Astrocyte (in vitro differentiated cells and primary cell): ENCODE measurements at places on chromosomes 4 and X. TPM values are rescaled to one million over a fixed set of nuclear protein-coding genes. Genes with fewer than 3 reads are reported as not detected.

GC gene
- not detected in 2 replicates for total RNA-seq

GABRG1 gene
- total RNA-seq, result not detected in 2 replicates

ADH7 gene
- not detected in 2 replicates for total RNA-seq

DBET gene
- not detected in 2 replicates for total RNA-seq

PABPC1L2A gene
- total RNA-seq, result 0.11 and 0.38 TPM in 2 replicates

HAND2 gene
- not detected in 2 replicates for total RNA-seq

ASIC5 gene
- total RNA-seq, result not detected in 2 replicates

ARR3 gene
- not detected in 2 replicates for total RNA-seq

SMS gene
- 134 and 187 TPM in 2 replicates for total RNA-seq

TMEM35A gene
- total RNA-seq, result 0.77 and 0.89 TPM in 2 replicates

PRRG1 gene
- 33.0 and 33.7 TPM in 2 replicates for total RNA-seq

ADGRL3 gene
- total RNA-seq, result 29.6 and 31.3 TPM in 2 replicates

BMX gene
- total RNA-seq, result not detected in 2 replicates

HSD17B13 gene
- 0.09 TPM in 1 of 2 replicates, not detected in the other for total RNA-seq

COQ2 gene
- total RNA-seq, result 8.2 and 8.7 TPM in 2 replicates

ADH1C gene
- total RNA-seq, result not detected in 2 replicates

MAP7D2 gene
- 1.2 and 1.3 TPM in 2 replicates for total RNA-seq

NPNT gene
- 2.5 and 3.1 TPM in 2 replicates for total RNA-seq

KLHL2 gene
- 26.2 and 28.2 TPM in 2 replicates for total RNA-seq

GK gene
- 2.8 and 2.9 TPM in 2 replicates for total RNA-seq

UGT2A1 gene
- not detected in 2 replicates for total RNA-seq

ARMCX6 gene
- 68.0 and 71.2 TPM in 2 replicates for total RNA-seq

GAR1 gene
- 20.5 and 26.5 TPM in 2 replicates for total RNA-seq

SHROOM4 gene
- total RNA-seq, result 7.0 and 7.6 TPM in 2 replicates

FANCB gene
- total RNA-seq, result 1.9 and 2.8 TPM in 2 replicates

MTCP1 gene
- total RNA-seq, result 8.9 and 9.1 TPM in 2 replicates

SPACA5 gene
- not detected in 2 replicates for total RNA-seq

CFAP47 gene
- not detected in 2 replicates for total RNA-seq

PWWP3B gene
- 3.1 and 3.3 TPM in 2 replicates for total RNA-seq

MAGEC3 gene
- total RNA-seq, result not detected in 2 replicates

APOOL gene
- 15.9 and 18.2 TPM in 2 replicates for total RNA-seq

CCDC158 gene
- not detected in 2 replicates for total RNA-seq

ELF4 gene
- 30.5 and 31.2 TPM in 2 replicates for total RNA-seq

TREX2 gene
- total RNA-seq, result 0.36 TPM in 1 of 2 replicates, not detected in the other

C4orf51 gene
- not detected in 2 replicates for total RNA-seq

GNL3L gene
- 40.5 and 46.5 TPM in 2 replicates for total RNA-seq

BEX5 gene
- 1.4 and 1.6 TPM in 2 replicates for total RNA-seq

AR gene
- total RNA-seq, result 8.3 and 9.0 TPM in 2 replicates

CITED1 gene
- total RNA-seq, result 0.75 TPM in 1 of 2 replicates, not detected in the other

SLC9B1 gene
- total RNA-seq, result 0.16 and 0.36 TPM in 2 replicates

ATP1B4 gene
- not detected in 2 replicates for total RNA-seq

SPRY1 gene
- 44.5 and 51.6 TPM in 2 replicates for total RNA-seq

GAGE12F gene
- not detected in 2 replicates for total RNA-seq

NEIL3 gene
- 0.53 and 0.91 TPM in 2 replicates for total RNA-seq

AVPR2 gene
- total RNA-seq, result not detected in 2 replicates

ADH1B gene
- not detected in 2 replicates for total RNA-seq

MED14 gene
- 79.5 and 79.9 TPM in 2 replicates for total RNA-seq

TCEANC gene
- 1.0 and 2.3 TPM in 2 replicates for total RNA-seq

MAGEA3 gene
- 0.36 and 0.58 TPM in 2 replicates for total RNA-seq

TCEAL9 gene
- total RNA-seq, result 69.0 and 70.5 TPM in 2 replicates

NFKB1 gene
- total RNA-seq, result 17.2 and 19.9 TPM in 2 replicates

CSAG2 gene
- not detected in 2 replicates for total RNA-seq

RPS6KA6 gene
- 7.1 and 8.5 TPM in 2 replicates for total RNA-seq
